ENCODE measurements at places on chromosomes 2 and 18.
A peak's percentile ranks its signal among the peaks of the same experiment; 100 is the strongest.

DNA sequence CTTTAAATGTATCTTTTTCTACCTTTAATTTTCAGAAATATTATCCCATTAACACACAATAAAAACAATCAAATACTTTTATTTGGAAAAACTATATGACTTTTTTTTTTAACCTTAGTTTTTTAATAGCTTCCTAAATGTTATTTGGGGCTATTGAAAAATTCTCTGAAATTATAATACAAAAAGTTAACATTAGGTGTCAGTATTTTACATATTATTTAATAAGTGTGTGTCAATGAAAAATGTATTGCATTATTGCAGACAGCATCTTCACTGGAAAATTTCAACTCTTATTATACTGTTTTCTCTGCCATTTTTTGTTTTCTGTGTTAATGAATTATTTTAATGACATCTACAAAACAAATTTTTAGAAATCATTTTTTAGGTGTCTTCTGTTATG lies 51.1 kb upstream of the ARHGAP15 start:
- no peak for DNase-seq

- no peak for DNase-seq
Observed at GRCh38 chr2:147356157-147356556, 488.7 kb upstream of the ACVR2A start.

DNA sequence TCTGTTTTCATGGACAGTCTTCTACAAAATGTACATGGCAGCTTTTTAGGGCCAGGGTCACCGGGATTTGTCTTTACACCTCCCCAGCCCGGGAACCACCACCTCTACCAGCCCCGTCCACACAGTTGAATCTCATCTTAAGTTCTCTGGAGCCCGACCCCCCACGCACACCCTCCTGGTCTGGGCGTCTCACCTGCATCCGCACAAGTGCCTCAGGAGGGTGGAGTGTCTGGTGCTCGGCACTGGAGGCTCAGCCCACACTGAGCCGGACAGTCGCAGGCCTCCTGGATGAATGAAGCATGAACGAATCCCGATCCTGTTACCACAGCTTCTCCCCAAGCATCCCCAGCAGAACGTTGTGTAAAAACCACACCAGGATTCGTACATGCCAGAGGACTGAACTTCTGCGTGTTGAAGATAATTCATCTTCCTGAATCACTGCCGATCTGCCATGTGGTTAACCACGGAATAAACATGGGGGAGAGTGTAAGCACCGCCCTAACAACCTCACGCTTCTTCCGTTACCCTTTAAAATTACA lies 162.0 kb downstream of the RTP5 start:
- DNase-seq = peak; percentile 52

DNA sequence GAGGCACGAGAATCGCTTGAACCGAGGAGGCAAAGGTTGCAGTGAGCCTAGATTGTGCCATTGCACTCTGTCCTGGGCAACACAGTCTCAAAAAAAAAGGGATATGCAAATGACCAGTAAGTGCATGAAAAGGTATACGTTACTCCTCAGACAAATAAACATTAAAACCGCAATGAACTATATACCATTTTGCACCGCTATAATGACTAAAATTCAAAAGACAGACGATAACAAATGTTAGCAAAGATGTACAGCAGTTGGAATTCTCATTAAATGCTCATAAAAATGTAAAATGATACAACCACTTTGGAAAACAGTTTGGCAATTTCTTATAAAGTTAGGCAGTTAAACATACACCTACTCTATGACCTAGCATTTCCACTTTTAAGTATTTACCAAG lies 67.4 kb upstream of the MSH6 start:
- no peak for DNase-seq

DNA sequence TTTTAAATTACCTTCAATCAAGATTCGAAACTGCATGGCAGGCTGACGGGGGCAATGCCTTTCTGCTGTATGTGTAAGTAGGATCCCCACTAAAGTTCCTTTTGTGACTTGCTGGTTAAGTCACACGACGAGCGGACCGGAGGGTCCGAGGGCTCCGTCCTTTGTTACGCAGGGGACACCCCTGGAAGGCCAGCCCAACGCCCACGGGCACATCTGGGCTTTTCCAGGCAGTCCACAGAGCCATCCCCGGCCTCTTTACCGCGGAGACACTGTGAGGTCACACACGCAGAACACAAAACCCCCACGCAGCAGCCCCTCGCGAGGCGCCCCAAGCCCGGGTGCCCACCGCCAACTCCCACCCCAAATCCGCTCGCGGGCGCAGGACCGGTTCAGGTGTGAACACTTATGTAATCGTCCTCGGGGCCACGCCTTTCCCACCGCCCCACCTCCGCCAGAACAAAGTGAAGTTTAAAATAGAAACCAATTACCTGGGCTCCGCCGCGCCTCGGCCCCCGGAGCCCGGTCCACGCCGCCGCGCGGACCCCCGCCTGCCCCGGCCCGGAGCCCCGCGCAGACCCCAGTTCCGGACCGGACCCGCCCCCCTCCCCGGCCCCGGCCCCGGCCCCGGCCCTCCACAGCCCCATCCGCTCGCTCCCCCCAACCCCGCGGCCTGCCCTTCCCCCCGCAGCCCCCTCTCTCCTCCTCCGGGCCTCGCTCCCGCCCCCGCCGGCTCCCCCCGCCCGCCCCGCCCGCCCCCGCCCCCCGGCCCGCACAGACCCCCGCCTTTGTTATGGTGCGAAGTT lies 4.2 kb downstream of the ZNF516 start:
- no peak for DNase-seq

DNA sequence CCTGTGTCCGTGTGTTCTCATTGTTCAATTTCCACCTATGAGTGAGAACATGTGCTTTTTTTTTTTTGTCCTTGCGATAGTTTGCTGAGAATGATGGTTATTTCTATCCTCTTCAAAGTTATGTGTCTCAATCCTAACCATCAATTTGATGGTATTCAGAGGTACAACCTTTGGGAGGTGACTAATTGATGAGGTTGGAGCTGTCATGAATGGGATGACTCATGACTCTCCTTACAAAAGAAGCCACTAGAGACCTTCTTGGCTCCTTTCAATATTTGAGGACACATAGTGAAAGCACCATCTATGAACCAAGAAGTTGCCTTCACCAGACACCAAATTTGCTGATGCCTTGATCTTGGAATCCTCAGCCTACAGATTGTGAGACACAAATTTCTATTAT lies 677.1 kb upstream of the DDX18 start:
- no peak for DNase-seq

- DNase-seq = no peak
Observed at GRCh38 chr2:172094294-172095145, 8.2 kb downstream of the DLX2 start.

- no peak for DNase-seq
Observed at GRCh38 chr2:21146638-21147037, 22.9 kb downstream of the TDRD15 start.

GRCh38 chr2:105768961-105769452 lies 24.3 kb downstream of the NCK2 start:
- no peak for DNase-seq

- no peak for DNase-seq
Observed at GRCh38 chr2:40199771-40200170, 252.1 kb downstream of the SLC8A1 start.

- DNase-seq = no peak
Observed at GRCh38 chr18:56727399-56727798, 76.2 kb downstream of the WDR7 start.

- DNase-seq = no peak
Observed at GRCh38 chr2:3956892-3957291, 253.5 kb downstream of the DCDC2C start.

GRCh38 chr2:55910077-55910476 lies 13.5 kb downstream of the EFEMP1 start:
- no peak for DNase-seq

DNA sequence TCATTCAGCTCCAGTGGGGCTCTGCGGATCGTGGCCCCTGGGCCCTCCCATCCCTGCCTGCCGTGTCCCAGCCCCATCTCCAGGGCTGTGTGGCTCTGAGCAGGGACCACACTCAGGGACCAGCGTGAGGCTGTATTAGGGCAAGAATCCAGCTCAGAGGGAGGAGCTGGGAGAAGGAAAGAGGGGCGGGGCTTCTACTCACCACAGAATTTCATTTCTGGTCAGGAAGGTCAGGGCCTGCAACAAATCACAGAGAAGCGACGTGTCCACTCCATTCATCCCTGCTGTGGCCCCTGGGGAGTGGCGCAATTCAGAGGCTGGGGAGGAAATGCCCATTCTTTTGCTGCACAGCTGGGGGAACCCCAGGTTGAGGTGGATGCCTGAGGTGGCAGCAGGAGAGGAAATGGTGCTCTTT lies 828 bp downstream of the CIB4 start:
- no peak for DNase-seq

DNA sequence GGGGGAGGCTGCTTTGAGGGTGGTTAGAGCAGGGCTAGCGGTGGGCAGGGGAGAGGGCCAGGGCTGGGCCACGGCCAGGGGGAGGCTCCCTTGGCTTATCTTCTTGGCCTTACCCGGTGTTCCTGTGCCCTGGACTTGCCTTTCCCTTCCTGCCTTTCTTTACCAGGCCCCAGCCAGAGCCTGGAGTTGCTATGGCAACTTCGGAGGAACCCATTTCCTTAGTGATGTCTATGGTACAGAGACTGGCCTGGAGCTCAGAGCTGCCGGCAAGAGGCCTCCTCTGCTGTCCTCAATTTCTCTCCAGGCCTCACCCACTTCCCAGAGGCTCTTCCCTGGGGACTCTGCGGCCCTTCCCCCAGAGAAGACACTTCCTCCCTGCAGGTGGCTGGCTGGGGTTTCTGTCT lies 11.5 kb downstream of the SPEG start:
- DNase-seq = no peak

- DNase-seq = peak; percentile 3
Observed at GRCh38 chr2:26696351-26696816, 3.9 kb downstream of the KCNK3 start.

- DNase-seq = no peak
Observed at GRCh38 chr2:109136542-109136941, 7.5 kb downstream of the SH3RF3 start.

- DNase-seq = no peak
Observed at GRCh38 chr2:239475161-239476028, 74.6 kb upstream of the HDAC4 start.

- no peak for DNase-seq
Observed at GRCh38 chr2:241007880-241008710, 9.7 kb downstream of the SNED1 start.

- no peak for DNase-seq
Observed at GRCh38 chr2:175834477-175834876, 167.6 kb downstream of the LNPK start.

DNA sequence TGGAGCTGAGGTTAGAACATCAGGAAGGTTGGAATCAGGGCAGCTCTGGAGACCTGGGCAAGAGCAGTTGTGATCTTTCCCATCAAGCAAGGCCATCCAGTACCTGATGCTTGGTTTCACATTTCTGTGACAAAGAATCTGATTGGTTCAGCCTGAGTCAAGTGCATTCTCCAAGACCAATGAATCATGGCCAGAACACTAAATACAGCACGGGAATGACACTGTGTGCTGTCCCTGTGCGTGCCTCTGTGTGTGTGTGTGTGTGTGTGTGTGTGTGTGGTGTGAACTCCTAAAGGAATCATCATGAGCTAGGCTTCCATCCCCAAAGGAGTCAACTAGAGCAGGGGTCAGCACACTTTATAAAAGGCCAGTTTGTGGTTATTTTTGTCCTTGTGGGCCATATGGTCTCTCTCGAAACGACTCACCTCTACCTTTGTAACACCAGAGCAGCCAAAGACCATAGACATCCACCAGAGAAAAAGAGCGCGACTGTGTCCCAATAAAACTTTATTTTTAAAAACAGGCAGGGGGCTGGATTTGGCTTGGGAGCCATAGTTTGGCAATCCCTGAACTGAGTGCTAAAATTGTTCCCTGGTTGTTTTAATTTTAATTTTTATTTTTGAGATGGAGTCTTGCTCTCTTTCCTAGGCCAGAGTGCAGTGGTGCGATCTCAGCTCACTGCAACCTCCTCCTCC lies 99.7 kb downstream of the INHBB start:
- no peak for DNase-seq

- DNase-seq = peak; percentile 83
Observed at GRCh38 chr2:239927424-239927981, 97.6 kb downstream of the NDUFA10 start.

- peak; percentile 25 for DNase-seq
Observed at GRCh38 chr18:2997846-2998564, 14.9 kb downstream of the LPIN2 start.

- no peak for DNase-seq
Observed at GRCh38 chr2:176405477-176405876, 136.2 kb downstream of the MTX2 start.

DNA sequence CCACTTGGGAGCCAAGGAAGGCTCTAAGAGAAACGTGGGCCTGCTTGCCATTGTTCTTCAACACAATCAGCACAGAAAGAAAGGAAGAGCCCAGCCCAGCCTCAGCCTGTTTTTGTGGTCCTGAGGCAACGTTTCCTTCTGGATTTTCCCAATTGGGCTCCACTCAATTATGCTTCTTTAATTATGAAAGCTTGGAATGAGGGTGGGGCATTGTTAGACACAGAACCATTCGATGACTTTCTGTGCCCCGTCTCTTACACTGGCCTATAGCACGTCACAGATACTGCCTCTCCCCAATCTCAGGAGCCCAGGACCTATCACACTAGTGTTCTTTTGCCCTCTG lies 207.4 kb downstream of the ZFP36L2 start:
- DNase-seq = no peak

- no peak for DNase-seq
Observed at GRCh38 chr2:189095101-189095500, 84.5 kb downstream of the COL5A2 start.

DNA sequence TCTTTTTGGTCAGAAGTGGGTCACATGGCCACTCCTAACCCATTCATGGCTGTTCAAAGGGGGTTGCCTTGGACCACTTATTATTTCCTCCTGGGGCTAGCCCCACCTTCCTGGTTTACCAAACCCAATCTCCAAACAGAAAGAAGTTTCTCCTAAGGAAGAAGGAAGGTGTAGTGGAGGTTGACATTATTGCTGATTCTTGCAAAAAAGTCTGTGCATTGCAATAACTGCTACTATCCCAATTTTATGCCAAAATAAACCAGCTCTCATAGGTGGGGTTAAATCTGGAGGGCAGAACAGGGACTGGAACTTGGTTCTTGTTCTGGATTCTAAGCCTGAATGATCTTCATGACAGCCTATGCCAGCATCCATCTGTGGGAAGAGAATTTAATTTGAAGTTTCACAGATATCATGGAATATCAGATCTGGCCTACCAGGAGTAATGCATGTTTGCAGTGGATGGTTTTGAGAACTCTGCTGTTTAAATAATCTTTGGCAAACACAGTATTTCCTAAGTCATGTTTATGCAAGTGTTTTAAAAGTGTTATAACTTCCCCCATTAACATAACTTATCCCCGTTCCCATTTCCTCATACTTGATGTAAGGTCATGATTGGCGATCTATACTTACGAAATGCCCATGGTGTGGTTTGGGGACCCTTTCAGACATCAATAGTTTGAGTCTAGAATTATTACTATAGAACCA lies 11.9 kb downstream of the ANXA4 start:
- DNase-seq = no peak

- DNase-seq = no peak
Observed at GRCh38 chr2:136173126-136173525, 55.2 kb upstream of the CXCR4 start.

- DNase-seq = peak; percentile 10
Observed at GRCh38 chr18:59459369-59460071, 100.5 kb upstream of the LMAN1 start.

GRCh38 chr2:23418461-23418911 lies 33.5 kb downstream of the KLHL29 start:
- DNase-seq = no peak

GRCh38 chr2:132813422-132813821 lies 143.4 kb upstream of the LYPD1 start:
- DNase-seq = no peak

GRCh38 chr2:116098049-116098448 lies 1655.6 kb downstream of the DPP10 start:
- DNase-seq = no peak

GRCh38 chr2:167471734-167472133 lies 583.5 kb downstream of the XIRP2 start:
- DNase-seq = no peak
